ENCODE measurements at places on chromosomes 2 and 18. TPM values are rescaled to one million over a fixed set of nuclear protein-coding genes. Genes with fewer than 3 reads are reported as not detected.

- no peak overlapping the region for H3K27ac ChIP-seq
- H3K4me3 ChIP-seq, result no peak overlapping the region
- no peak for DNase-seq
- no peaks in the 10 kb centered on the region for H3K36me3 ChIP-seq
These were observed 21.0 kb upstream of the RAB27B start for GRCh38 chr18:54807303-54807702.

Gene ITGA6
- 73.0 TPM for total RNA-seq

Gene NT5DC4
- not detected for total RNA-seq

DNA sequence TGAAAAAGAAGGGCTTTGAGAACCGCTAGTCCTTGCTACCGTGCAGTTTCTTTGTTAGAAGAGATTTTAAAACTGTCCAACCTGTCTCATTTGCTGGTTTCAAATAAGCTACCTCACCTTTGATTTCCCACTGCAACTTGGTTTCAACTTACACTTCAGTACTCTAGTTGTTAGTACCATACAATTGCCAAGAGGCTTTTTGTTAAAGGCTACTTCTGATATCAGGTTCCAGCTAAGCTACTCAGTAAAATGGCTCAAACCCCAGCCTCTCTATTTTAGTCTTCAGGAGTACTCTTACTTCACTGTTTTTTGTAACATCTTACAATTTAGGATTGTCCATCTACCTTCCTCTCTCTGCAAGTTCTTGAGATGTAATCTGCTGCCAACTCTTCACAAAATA is 91.6 kb downstream of the INO80D start:
- H3K27ac ChIP-seq, result no peak overlapping the region
- H3K36me3 ChIP-seq, result peaks cover 14% of the 10 kb centered on the region
- no peak for DNase-seq
- H3K4me1 ChIP-seq, result no peaks in the 10 kb centered on the region

DNA sequence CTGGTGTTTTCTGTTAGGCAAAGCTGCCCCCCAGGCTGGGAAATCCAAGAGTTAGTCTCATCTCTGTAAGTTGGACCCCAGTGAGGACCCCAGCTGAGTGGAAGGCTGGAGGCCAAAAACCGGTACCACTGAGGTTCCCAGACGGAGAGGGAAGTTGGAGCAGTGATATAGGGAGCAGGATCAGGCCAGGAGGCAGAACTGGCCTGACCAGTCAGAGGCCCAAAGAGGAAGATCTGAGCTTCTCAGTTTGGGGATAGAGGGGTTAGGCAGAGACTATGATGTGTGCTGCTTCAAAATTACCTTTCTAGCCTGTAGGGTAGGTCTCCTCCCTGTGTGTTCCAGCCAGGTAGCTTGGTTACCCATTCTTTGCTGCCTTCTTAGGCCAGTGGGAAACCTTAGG is 4.6 kb upstream of the RNF181 start:
- no peak for DNase-seq
- H3K4me1 ChIP-seq, result peaks cover 79% of the 10 kb centered on the region
- H3K36me3 ChIP-seq, result no peaks in the 10 kb centered on the region
- no peaks in the 10 kb centered on the region for H3K27me3 ChIP-seq

Gene FOXD4L1
- 0.78 TPM for total RNA-seq

GRCh38 chr2:134647607-134648256 is 71.1 kb downstream of the TMEM163 start:
- H3K36me3 ChIP-seq, result no peaks in the 10 kb centered on the region
- H3K27me3 ChIP-seq, result no peaks in the 10 kb centered on the region
- no peaks in the 10 kb centered on the region for H3K4me1 ChIP-seq

DNA sequence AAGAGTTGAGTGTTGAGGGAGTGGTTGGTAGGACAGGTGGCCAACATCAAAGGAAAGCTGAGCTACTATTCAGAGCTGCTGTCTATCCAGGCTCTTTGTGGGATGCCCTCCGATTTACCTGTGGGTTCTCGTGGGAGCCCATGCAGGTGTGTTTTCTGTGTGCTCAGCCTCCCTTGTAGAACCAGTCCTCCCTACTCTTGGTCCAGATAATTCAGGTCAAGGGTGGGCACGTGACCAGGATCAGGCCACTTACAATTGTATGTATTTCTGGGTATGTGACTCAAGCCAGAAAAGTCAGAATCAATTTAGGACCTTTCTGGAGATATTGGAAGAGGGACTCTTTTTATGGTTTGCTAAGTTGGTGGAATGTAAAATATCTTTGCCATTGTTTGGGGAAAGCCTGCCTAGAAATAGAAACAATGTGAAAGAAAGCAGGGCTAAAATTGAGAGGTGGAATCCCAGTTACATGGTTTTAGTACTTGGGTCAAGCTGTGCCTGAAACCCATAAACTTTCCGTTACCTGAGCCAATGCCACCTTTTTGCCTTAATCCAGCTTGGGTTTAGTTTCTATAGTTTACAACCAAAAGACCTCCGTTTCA is 93.2 kb downstream of the PDCL3 start:
- H3K4me3 ChIP-seq, result no peak overlapping the region
- no peaks in the 10 kb centered on the region for H3K4me1 ChIP-seq
- H3K36me3 ChIP-seq, result no peaks in the 10 kb centered on the region
- H3K27ac ChIP-seq, result no peak overlapping the region
- DNase-seq, result no peak

Gene PAX3
- not detected for total RNA-seq

DNA sequence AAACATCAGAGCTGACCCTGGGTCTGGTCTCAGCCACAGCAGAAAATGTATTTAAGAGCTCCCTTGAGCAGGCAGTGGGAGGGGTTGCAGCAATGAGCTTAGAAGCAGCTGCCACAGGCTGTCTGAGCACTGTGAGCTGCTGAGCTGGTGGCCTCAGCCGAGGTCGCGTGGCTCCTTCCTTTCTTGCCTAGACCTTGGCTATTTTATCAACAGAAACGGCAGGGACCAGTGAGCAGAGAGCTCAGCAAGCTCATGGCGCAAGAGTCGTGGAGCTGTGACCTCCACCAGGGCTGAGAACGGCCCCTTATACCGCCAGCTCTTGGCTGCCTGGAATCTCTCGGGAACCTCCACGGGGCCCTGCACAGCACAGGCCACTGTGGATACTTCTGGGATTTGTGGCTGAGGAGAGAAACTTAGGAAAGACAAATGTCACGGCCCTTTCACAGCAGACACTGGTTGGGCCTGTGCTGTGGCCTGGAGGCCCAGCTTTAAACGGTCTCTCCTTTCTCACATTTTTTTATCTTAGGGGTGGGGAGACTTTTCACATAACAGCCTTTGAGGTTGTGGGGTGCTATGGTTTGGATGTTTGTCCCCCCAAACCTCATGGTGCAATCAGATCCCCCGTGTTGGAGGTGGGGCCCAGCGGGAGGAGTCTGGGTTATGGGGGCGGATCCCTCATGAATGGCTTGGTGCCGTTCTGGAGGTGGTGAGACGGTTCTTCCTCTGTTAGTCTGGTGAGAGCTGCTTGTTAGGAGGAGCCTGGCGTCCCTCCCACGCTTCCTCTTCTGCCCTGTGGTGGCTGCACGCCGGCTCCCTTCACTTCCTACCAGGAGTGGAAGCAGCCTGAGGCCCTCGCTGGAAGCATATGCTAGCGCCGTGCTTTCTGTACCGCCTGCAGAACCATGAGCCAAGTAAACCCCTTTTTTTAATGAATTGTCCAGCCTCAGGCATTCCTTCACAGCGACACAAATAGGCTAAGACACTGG is 1.7 kb downstream of the ALLC start:
- H3K27me3 ChIP-seq, result no peaks in the 10 kb centered on the region
- no peaks in the 10 kb centered on the region for H3K36me3 ChIP-seq
- DNase-seq, result peak; percentile 36
- H3K4me1 ChIP-seq, result peaks cover 7% of the 10 kb centered on the region
- peak overlapping the region; percentile 68 for H3K27ac ChIP-seq
- H3K4me3 ChIP-seq, result no peak overlapping the region

GRCh38 chr18:58668897-58669296 is 2.4 kb upstream of the MALT1 start:
- H3K27ac ChIP-seq, result no peak overlapping the region
- no peak overlapping the region for H3K4me3 ChIP-seq
- no peaks in the 10 kb centered on the region for H3K27me3 ChIP-seq
- no peak for DNase-seq

DNA sequence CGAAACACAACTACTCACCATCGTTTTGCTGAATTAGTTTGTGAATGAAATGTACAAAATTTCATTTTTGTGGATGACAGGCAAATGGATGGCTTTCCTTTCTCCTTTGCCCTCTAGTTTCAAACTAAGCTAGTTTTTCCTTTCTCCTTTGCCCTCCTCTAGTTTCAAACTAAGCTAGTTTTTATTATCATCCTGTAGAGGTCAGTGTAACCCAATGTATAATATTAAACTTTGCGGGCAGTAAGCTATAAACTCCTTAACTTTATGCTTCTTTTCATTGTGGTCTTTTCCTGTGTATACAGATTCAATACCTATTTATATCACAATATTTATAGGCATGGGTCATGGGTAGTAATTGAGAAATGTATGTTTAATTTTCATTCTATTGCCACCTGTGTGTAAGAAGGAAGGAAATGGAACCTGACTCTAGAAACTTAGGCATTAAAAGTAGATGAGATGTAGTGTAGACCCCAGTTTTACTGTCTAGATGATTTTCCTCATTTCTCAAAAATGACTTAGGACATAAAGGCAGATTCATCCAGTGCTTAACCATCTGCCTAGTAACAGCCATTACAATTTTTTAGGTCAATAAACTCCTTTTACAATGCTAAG is 58.1 kb downstream of the MAP3K19 start:
- H3K4me3 ChIP-seq, result no peak overlapping the region
- no peaks in the 10 kb centered on the region for H3K36me3 ChIP-seq
- H3K27ac ChIP-seq, result no peak overlapping the region
- no peaks in the 10 kb centered on the region for H3K4me1 ChIP-seq
- no peaks in the 10 kb centered on the region for H3K27me3 ChIP-seq
- no peak for DNase-seq

Gene EXOC6B
- 35.2 TPM for total RNA-seq

GRCh38 chr2:109645412-109646184 is 31.4 kb downstream of the SOWAHC start:
- peak overlapping the region; percentile 70 for H3K27ac ChIP-seq
- no peaks in the 10 kb centered on the region for H3K36me3 ChIP-seq
- no peaks in the 10 kb centered on the region for H3K27me3 ChIP-seq
- H3K4me3 ChIP-seq, result no peak overlapping the region
- DNase-seq, result no peak
- H3K4me1 ChIP-seq, result peaks cover 11% of the 10 kb centered on the region

- no peaks in the 10 kb centered on the region for H3K27me3 ChIP-seq
- no peak overlapping the region for H3K4me3 ChIP-seq
- H3K27ac ChIP-seq, result no peak overlapping the region
- DNase-seq, result no peak
- H3K4me1 ChIP-seq, result no peaks in the 10 kb centered on the region
These were observed 9.6 kb upstream of the FAHD2A start for GRCh38 chr2:95392730-95393455.

DNA sequence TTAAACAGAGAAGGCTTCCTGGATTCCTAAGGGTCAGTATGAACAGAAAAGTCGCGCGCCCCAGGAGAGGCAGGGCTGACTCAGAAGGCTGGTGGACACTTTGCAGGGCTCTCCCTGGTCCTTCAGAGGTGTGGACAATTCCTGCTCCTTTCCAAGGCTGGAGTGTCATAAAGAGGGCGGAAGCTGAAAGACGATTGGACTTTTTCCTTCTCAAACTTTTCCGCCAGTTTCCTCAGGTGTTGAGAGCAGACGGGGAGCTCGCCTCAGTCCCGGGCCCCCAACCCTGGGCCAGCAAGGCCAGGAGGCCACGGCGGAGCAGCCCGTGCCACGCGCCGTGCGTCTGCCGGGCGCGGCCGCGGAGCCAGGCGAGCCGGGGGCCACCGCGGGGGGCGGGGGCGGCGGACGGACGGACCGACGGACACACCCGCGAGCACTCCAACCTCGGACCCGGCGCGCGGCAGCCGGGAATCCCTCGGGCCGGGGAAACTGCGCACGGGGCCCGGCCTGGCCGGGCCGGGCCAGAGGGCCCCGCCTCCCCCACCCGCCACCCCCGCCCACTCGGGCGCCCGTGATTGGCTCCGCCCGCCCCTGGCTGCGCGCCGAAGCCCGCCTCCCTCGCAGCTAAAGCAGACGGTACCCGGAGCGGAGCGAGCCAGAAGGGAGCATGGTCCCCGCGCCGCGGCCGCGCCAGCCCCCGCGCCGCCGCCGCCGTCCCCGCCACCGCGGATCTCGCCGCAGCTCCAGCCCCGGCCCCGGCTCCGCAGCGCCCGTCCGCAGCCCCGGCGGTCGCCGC is at the start of gene KLHL29:
Gene KLHL29 (plus strand): TSS at position 629 of the 793 bp plus-strand sequence. CDS start 177,018 bp downstream, outside the sequence.
- DNase-seq, result peak; percentile 94
- H3K4me1 ChIP-seq, result peaks cover 12% of the 10 kb centered on the region
- H3K27ac ChIP-seq, result peak within 1 kb of the TSS; percentile 72
